ENCODE measurements at places on chromosomes 11 and 22.

- no peak for DNase-seq
Observed at GRCh38 chr11:15660496-15660895, 545.8 kb downstream of the INSC start.

DNA sequence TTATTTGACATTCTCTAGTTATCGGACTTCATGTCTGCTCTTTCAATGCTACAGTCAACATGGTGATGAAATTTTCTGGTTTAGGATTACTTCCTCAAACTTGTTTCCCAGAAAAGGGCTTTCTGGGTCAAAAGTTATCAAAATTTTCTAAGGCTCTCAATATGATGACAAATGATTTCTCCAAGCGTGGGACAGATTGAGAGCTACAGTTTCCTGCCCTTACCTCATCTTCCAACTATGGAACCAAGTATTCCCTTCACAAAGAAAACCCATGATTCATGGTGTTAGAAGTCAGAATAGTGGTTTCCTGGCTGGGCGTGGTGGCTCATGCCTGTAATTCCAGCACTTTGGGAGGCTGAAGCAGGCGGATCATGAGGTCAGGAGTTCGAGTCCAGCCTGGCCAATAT is 17.8 kb downstream of the MYO18B start:
- DNase-seq, result peak; percentile 27

DNA sequence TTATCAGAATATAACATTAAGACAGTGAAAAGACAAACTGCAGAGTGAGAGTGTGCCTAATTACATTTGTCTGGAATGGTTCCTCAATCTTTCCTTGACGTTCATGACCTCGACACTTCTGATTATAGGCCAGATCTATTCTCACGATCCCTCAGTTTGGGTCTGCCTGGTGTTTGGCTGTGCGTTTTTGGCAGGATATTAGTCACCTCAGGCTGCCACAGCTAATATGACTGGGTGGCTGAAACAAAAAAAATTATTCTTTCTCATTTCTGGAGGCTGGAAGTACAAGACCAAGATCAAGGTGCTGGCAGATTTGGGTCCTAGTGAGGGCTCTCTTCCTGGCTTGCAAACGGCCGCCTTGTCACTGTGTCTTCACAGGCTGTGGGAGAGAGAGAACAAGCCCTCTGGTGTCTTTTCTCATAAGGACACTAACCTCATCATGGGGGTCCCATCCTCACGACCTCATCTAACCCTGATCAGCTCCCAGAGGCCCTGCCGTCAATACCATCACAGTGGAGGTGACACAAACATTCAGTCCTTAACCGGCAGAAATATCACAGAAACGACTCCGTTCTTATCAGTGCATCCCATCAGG is 23.2 kb downstream of the IFITM10 start:
- no peak for DNase-seq

DNA sequence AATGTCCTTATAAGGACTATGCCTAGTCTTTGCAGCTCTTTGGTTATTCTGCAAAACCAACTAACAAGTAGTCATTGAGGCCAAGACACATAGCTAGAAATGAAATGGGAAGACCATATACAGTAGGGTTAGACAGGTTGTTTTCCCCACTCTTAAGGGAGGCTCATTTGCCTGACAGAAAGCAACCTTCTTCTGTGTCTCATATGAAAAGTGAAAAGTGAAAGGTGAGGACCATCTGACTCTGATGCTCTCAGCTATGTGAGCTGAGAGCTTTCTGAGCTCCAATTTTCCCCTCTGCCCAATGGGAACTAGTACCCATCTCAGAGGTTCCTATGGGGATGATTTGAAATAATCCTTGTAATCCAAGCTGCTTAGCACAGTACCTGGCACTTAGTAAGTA is 142.0 kb upstream of the BDNF start:
- no peak for DNase-seq

DNA sequence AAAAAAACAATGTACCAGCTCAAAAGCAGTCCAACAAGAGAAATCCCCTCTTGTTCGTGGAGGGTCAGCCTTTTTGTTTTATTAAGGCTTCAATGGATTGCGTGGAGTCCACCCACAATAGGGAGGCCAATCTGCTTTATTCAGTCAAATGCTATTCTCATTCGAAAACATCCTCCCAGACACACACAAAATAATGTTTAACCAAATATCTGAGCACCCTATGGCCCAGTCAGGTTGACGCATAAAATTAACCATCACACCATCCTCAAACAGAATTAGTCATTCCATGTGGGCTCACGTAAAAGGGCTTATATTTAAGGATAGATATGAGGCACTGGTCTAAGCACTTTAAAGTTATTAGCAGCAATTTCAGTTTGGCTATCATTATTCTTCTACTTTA is 58.9 kb upstream of the DEUP1 start:
- DNase-seq, result no peak

- no peak for DNase-seq
Observed at GRCh38 chr22:22714600-22715335, 70.4 kb downstream of the GGTLC2 start.

DNA sequence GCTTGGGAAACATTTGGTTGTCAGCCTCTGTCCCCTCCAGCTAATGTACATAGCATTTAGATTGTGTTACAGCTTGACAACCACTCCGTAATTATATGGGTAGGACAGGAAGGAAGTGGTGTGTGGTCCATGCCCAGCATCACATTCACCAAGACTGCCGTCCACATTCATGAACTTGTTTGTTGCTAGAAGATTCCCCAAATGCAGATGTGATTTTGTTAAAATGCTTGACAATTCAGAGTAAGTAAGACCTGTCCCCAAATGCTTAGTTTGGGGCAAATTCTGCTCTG is 1482.7 kb downstream of the TBC1D22A start:
- DNase-seq, result no peak

GRCh38 chr11:27218421-27219038 is 144.5 kb downstream of the CCDC34 start:
- no peak for DNase-seq

- no peak for DNase-seq
Observed at GRCh38 chr22:17955590-17956379, 68.6 kb downstream of the MICAL3 start.

DNA sequence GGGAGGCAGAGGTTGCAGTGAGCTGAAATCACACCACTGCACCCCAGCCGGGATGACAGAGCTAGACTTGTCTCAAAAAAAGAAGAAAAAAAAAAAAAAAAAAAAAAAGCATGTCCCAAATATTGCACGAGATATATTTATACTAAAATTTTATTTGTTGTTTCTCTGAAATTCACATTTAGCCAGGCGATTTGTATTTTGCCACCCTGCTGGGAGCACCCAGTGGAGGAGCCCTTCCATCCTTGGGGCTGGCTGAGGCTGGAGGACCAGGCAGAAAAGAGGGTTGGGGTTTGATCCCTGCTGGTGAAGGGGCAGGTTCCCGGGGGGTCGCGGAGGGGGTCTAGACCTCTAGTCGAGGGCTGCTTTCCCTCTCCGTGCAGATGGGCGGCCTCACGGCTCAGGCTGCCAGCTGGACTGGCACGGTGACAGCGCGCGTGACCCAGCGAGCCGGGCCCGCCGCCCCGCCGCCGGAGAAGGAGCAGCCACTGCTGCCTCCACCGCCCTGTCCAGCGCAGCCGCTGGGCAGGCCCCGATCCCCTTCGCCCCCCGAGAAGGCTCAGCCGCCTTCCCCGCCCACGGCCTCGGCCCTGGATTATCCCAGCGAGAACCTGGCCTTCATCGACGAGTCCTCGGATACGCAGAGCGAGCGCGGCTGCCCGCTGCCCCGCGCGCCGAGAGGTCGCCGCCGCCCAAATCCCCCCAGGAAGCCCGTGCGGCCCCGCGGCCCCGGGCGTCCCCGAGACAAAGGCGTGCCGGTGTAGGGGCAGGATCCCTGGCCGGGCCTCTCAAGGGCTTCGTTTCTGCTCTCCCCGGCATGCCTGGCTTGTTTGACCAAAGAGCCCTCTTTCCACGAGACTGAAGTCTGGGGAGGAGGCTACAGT is 952 bp upstream of the CATSPERZ start:
- DNase-seq, result no peak

DNA sequence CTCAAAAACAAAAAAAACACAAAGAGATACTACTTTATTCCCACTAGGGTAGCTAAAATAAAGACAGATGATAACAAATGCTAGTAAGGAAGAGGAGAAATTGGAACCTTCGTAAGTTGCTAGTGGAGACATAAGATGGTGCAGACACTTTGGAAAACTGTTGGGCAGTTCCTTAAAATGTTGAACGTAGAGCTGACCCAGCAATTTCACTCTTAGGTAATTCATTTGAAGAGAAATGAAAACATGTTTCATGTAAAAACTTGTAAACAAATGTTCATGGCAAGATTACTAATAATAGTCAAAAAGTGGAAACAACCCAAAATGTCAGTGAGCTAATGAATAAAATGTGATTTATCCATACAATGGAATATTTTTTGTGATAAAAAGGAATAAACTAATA is 29.2 kb upstream of the ACAT1 start:
- DNase-seq, result no peak

- DNase-seq, result peak; percentile 85
Observed at GRCh38 chr11:62791501-62792201, at the start of gene TMEM223. TMEM223 (minus strand) TSS chr11:62792006; CDS start chr11:62791994, 12 bp downstream.

DNA sequence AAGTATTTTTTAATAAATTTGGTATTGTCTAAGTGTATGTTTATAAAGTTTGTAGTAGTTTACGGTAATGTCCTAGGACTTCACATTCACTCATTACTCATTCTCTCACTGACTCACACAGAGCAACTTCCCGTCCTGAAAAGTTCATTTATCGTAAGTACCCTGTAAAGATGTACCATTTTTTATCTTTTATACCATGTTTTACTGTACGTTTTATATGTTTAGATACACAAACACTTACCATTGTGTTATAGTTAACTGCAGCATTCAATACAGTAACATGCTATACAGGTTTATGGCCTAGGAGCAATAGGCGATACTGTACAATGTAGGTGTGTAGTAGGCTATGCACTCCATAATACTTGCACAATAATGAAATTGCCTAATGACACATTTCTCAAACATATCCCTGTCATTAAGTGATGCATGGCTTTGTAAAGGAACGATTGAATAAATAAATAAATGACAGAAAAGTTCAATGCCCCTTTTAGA is 12.5 kb upstream of the CARD18 start:
- DNase-seq, result no peak

- no peak for DNase-seq
Observed at GRCh38 chr11:65661599-65662246, 993 bp downstream of the RELA start.

Data from CD4-positive, alpha-beta T cell treated with Interferon gamma for 1 hour (primary cell).